Epithelial cell of proximal tubule (primary cell): ENCODE measurements at places on chromosomes 13 and 19. TPM values are rescaled to one million over a fixed set of nuclear protein-coding genes. Genes with fewer than 3 reads are reported as not detected.

Gene NKPD1
- 0.29 TPM in 1 of 2 replicates, not detected in the other for total RNA-seq

Gene ONECUT3
- total RNA-seq = not detected in 2 replicates

Gene SOX1
- total RNA-seq = not detected in 2 replicates

Gene CDC42EP5
- total RNA-seq = 5.1 and 33.7 TPM in 2 replicates

Gene ACER1
- total RNA-seq = not detected in 2 replicates

Gene APC2
- total RNA-seq = not detected in 2 replicates

Gene THSD8
- not detected in 2 replicates for total RNA-seq

Gene RGL3
- 3.1 and 19.0 TPM in 2 replicates for total RNA-seq

Gene LYL1
- total RNA-seq = 4.0 and 6.9 TPM in 2 replicates
